Effector memory CD4-positive, alpha-beta T cell (primary cell): ENCODE measurements at places on chromosomes 7 and 10.

DNA sequence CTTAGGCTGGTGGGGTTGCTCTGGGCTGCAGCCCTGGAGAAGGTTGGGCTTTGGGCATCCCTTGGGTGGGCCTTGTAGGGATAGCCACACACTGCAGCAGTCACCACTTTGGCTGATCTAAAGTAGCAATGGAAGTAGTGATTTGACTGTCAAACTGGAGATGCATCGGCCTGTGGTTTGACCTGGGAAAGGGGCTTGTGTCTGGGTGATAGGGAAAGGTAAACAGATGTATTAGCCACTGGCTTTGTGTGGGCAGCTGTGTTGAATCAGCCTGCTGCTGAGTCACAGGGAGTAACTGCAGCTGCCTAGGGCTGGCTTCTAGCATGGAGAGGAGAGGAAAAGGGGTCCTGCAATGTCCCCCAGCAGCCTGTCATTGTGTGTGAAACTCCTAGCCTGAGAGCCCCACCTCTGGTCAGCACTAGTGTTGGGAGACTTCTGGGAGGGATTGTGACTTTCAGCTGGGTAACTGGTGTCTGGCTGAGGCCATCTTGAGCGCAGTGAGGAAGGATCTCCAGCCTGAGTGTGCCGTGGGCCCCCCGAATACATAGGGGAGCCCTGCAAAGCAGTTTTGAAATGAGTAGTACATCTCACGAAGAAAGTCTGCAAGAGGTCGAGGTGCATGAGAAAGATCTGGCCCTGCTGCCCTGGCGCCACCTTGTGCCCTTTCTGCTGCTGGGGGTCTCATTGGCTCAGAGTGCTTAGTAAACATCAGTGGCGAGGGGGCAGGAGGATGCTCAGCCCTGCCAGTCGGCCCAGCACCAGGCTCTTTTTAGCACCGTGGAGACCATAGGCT, 117.3 kb downstream of the FANK1 start:
- DNase-seq: no peak

DNA sequence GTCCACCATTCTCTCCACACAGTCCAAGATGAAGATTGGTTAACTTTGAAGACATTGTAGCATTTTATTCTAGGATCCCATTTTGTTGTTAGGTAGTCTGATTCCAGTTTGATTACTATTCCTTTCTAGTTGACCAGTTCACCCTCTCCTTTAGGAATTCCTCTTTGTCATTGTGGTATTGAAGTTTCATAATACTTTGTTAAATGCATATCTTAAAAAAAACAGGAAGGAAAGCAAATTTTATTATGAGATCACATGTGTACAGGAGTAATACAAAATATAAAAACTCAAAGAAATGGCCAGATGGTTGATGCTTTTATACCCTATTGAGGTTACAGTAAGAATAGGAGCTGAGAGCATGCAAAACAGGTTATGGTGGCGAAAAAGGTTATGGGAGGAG, 15.5 kb upstream of the SEMA3C start:
- no peak for DNase-seq

- DNase-seq: peak; percentile 58
Observed at GRCh38 chr7:74206589-74207120, 3.2 kb upstream of the LAT2 start.

DNA sequence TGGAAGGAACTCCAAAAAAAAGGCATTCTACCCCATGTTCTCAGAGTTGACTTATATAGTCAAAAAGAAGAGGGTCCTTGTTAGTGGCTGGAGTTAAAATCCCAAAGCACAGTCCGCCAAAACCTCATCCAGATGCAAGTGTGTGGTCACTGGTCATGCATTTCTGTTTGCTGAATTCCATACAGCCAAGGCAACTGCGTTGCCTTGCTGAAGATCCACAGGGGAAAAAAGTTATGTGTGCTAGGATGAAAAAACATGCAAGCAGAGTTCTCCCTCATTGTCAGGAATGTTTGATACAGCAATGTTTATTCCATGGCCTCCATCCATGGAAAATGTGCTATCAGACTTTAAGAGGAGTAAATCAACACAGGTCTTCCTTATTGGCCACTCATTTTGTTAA, 213.1 kb downstream of the CREB5 start:
- no peak for DNase-seq

- DNase-seq: no peak
Observed at GRCh38 chr10:69056129-69056528, 31.8 kb upstream of the SRGN start.

GRCh38 chr7:131183611-131184119, 144.0 kb upstream of the MKLN1 start:
- DNase-seq: no peak

DNA sequence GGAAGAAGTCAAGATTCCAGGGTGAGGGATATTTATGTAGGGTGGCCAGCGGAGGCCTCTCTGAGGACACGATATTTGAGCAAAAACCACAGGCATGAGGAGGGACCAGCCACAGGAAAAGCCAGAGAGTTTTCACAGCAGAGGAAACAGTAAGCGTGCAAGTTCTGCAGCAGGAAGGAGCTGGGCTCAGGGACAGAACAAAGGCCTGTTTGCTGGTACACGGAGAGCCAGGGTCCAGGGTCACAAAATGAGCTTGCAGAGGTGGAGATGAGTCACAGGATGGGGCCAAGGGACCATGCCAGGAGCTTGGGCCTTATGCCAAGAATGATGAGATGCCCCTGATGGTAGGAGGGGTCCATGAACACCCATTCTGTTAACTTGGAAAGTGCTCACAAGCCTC, 283.5 kb downstream of the PLXNA4 start:
- no peak for DNase-seq

DNA sequence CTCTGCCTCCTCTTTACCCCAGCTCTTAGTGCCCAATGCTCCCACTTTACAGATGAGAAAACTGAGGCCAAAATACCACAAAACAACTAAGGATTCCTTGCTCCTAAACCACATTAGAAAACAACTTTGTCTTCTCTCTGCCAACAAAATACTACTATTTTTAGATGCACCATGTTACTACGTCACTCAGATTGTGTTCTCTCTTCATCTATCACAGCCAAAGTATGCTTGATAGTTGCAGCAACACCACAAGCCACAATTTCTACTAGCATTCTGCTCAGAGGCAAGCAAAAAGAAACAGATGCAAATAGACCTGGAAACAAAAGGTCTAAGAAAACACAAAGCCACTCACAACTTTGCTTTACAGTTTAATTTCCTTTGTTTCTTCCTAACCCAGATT, 3.3 kb upstream of the PDE1C start:
- DNase-seq: no peak

- DNase-seq: no peak
Observed at GRCh38 chr7:138889582-138890498, 91.3 kb downstream of the KIAA1549 start.

- DNase-seq: no peak
Observed at GRCh38 chr7:28686418-28686800, 271.7 kb downstream of the TRIL start.

GRCh38 chr7:110808361-110808760, 282.6 kb upstream of the LRRN3 start:
- DNase-seq: no peak

DNA sequence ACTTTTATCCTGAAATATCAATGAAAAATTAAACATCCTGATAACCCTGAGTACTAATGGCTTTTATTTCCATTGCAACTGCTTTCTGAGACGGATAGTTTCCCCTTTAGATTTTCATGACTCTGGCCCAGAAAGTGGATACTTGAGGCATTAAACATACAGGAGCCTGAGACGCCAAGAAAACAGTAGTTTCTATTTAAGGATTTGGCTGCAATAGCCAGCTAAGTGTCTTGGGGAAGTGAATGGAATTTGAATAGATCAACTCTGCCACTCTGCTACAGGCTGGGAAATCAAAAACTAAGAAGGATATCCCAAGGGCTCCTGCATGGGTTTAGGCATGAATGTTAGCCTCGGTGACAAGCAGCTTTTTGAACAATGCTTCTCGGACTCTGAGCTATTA, 24.7 kb upstream of the GPAM start:
- DNase-seq: no peak

DNA sequence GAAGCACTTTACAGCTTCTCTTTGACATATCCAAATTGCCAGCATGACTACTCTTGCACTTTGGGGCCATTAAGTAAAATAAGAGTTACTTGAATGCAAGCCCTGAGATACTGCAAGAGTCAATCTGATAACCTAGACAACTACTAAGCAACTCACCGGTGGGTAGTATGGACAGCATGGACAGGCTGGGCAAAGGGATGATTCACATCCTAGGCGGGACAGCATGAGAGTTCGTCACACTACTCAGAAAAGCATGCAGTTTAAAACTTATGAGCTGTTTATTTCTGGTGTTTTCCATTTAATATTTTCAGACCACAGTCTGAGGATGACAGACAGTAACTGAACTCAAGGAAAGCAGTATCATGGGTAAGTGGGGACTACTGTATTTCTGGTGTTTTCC, 84.0 kb downstream of the ORC5 start:
- no peak for DNase-seq

GRCh38 chr7:17674943-17675608, 265.2 kb downstream of the SNX13 start:
- no peak for DNase-seq

GRCh38 chr7:78020874-78021249, 222.3 kb downstream of the PHTF2 start:
- no peak for DNase-seq

DNA sequence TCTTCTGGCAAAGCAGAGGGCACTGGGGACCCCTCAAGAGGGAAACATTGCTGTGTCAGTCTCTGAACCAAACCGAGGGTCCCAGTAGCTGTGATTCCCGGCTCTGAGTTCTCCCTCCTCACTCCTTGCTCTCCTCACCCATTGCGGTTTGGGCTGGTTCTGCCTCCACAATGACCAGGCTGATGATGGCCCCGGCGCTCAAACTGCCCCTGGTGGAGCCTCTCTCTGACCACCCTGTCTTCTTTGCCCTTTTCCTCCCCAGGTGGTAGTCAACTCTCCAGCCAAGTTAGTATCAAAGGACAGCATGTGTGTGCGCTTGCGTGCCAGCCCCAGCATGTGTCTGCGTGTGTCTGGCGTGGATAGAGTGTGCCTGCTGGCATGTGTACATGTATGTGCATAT, 17.1 kb downstream of the LDB3 start:
- DNase-seq: no peak

DNA sequence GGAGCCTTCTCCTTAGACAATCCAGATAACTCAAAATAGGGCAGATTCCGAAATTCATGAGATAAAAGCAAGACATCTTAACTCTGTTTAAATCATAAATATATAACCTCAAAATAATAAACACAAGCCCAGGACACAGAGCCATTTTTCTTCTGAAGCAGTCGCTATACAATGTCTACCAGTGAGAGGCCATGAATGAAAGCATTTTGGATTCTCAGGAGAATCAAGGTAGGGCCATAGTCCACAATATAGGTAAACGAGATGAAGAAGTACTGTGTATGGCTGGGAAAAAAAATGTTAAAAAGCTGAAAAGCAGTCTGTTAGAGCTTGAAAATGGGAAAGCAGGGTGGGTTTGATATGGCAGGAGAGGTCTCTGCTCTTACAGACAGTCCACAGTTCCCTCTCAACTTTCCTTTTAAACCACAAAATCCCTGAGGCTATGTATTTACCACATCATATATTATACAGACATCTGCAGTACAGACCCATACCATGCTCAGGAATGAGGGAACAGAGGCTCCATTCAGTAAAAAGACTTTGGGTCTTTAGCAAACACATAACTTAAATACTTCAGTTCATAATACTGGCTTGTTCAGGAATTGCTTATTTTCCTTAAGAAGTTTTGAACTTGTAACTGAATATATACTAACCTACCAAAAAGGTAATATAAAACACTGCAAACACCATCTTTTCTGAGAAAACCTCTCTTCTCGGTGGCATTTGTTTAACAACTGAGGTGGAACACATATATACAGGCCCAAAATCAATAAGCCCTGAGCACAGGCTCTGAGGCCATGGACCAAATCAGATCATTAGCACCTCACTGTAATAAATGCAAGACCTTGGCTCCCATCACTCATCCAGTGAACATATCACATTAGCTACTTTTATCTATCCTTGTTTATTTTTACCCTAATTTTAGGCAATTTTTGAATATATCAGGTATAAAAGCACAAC, 109.3 kb downstream of the SORBS1 start:
- no peak for DNase-seq

DNA sequence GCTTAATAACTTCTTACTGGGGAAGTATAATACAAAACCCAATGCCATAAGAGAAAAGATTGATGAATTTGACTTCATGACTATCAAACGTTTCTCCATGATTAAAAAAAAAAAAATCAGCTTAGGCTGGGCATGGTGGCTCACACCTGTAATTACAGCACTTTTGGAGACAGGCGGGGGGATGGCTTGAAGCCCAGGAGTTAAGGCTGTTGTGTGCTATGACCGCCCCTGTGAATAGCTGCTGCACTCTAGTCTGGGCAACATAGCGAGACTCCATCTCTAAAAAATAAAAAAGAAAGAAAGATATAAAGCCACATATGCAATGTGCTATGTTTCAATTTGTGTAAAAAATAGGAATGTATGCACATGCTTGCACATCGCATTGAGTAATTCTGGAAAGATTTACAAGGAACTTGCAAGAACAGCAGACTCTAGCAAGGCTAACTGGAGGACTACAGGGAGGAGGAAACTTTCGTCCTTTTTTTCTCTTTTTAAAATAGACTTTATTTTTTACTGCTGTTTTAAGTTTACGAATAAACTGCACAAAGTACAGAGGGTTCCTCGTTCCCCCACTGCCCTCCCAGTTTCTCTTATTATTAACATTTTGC, 10.3 kb upstream of the RARRES2 start:
- no peak for DNase-seq

DNA sequence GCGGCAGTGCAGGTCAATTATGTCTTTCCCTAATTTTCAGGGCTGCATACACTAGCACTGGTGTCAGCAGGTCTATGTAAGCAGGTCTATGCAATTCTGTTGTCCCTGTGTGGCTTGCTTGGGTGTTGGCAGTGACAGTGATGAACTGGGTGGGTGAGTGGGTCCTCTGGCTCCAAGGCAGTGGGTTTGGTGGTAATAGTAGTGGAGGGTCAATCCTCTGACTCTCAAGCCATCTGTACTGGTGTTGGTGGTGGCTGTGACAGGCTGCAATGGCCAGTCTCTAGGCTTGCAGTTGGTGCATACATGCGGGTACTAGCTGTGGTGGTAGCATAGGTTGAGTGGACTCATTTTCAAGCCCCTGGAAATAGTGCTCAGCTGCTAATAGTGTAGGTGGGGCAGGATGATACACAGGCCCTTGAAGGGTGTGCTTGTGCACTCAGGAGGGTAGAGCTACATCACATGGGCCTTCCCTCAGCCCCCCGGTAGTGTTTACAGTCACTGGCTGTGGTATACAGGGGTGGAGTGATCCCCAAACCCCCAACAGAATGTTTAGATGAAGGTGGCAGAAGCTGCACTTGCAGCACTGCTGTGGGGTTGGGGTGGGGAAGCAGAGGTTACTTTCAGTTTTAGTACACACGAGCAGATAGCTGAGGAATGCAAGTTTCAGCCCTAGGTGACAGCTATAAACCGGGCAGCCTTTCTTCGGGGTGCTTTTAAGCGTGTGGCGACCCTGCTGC, 331.3 kb downstream of the PCDH15 start:
- DNase-seq: no peak

DNA sequence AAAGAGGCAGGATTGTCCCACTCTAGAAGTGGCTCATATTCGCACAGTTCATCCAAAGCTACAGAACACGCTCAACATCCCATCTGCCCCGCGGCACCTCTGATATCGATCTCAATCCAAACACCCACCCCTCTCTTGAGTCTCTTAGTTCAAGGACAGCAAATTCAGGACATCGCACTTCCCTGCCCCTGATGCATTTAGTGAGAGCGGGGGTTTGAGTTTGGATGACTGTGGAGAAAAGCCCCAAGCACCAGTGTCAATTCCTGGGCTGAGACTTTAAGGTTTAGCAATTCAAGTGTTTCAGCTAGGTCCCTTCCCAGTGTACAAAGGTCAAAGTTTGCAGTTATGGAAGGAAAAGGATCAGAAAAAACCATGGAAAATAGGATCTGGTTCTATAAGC, 166.2 kb downstream of the LYZL1 start:
- no peak for DNase-seq

GRCh38 chr10:78292250-78292981, 258.8 kb downstream of the RPS24 start:
- no peak for DNase-seq
